M059J (cell line): ENCODE measurements at places on chromosomes 7 and 10. TPM values are rescaled to one million over a fixed set of nuclear protein-coding genes. Genes with fewer than 3 reads are reported as not detected.

ASB4 gene
- not detected in 2 replicates for total RNA-seq

NDUFB8 gene
- total RNA-seq = 184 and 205 TPM in 2 replicates

DNAJC30 gene
- total RNA-seq = 1.1 and 1.8 TPM in 2 replicates

BLNK gene
- not detected in 2 replicates for total RNA-seq

CDC14C gene
- total RNA-seq = 0.07 and 0.10 TPM in 2 replicates

CPA4 gene
- 564 and 723 TPM in 2 replicates for total RNA-seq

SLC16A12 gene
- total RNA-seq = 0.32 and 1.0 TPM in 2 replicates

OR2A1 gene
- 0.05 TPM in 1 of 2 replicates, not detected in the other for total RNA-seq

NPFFR1 gene
- not detected in 2 replicates for total RNA-seq

PKD2L1 gene
- total RNA-seq = not detected in 2 replicates

AGAP3 gene
- total RNA-seq = 35.1 and 36.7 TPM in 2 replicates

BCL7B gene
- 60.7 and 68.3 TPM in 2 replicates for total RNA-seq

LRGUK gene
- total RNA-seq = not detected in 2 replicates

CNNM1 gene
- total RNA-seq = 1.6 and 2.4 TPM in 2 replicates

CALD1 gene
- 243 and 296 TPM in 2 replicates for total RNA-seq

TMEM270 gene
- total RNA-seq = 0.17 and 0.32 TPM in 2 replicates

SEMA3C gene
- total RNA-seq = 116 and 143 TPM in 2 replicates

ACTL6B gene
- not detected in 2 replicates for total RNA-seq

CRHR2 gene
- not detected in 2 replicates for total RNA-seq

TMEM213 gene
- total RNA-seq = not detected in 2 replicates
